Progenitor cell of endocrine pancreas (in vitro differentiated cells): ENCODE measurements at places on chromosomes 16 and 17. TPM values are rescaled to one million over a fixed set of nuclear protein-coding genes. Genes with fewer than 3 reads are reported as not detected.

DNA sequence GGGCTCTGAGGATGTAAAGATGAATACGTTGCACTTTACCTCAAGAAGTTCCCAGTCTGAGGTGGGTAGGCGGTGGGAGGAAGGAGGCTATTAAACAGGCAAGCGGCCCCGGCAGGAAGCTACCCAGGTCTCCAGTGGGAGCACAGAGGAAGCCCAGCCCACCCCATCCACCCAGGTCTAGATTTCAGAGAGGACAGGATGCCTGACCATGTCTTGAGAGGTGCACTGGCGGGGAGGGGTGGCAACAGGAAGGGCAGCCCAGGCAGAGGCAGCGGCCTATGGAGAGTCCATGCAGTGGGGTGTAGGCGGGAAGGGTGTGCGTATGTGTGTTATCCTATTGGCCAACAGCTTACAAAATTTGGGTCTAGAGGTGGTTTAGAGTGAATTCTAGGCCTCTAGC, 13.9 kb downstream of the SARM1 start:
- H3K27me3 ChIP-seq, result peaks cover 62% of the 10 kb centered on the region
- H3K4me1 ChIP-seq, result peaks cover 13% of the 10 kb centered on the region
- H3K36me3 ChIP-seq, result peaks cover 10% of the 10 kb centered on the region
- H3K4me3 ChIP-seq, result no peak overlapping the region
- H3K27ac ChIP-seq, result no peak overlapping the region

DNA sequence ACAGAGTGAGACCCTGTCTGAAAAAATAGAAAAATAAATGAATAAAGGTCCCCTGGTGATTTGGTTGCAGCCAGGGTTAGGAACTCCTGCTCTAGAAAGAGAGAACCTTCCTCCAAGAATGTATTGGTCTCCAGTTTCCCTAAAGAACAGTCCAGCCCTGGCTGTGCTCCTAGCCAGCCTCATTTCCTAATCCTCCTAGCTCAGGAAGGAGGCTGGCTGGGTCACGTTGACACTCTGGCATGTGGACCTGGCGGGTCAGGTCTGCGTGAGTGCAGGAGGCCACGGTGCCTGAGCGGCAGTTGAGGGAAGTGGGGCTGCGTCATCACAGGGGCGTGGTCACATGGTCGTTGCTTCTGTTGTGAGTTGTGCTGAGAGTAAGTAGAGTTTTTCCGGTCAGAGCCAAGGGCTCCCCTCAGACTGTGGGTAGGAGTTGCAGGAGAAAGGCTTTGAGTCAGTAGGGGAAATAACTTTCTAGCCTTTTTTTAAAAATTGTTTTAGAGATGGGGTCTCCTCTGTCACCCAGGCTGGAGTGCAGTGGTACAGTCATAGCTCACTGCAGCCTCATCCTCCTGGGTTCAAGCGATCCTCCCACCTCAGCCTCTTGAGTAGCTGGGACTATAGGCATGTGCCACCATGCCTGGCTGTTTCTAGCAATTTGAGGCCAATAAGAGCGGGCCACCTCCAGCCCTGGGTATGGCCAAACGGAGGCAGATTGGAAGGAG, 194.0 kb upstream of the CIBAR2 start:
- H3K27ac ChIP-seq, result no peak overlapping the region
- H3K4me3 ChIP-seq, result no peak overlapping the region
- peaks cover 30% of the 10 kb centered on the region for H3K4me1 ChIP-seq

GRCh38 chr17:78742901-78743300, 39.2 kb downstream of the CYTH1 start:
- H3K4me1 ChIP-seq, result peaks cover 32% of the 10 kb centered on the region
- no peak overlapping the region for H3K4me3 ChIP-seq
- no peaks in the 10 kb centered on the region for H3K36me3 ChIP-seq
- H3K27me3 ChIP-seq, result no peaks in the 10 kb centered on the region

DNA sequence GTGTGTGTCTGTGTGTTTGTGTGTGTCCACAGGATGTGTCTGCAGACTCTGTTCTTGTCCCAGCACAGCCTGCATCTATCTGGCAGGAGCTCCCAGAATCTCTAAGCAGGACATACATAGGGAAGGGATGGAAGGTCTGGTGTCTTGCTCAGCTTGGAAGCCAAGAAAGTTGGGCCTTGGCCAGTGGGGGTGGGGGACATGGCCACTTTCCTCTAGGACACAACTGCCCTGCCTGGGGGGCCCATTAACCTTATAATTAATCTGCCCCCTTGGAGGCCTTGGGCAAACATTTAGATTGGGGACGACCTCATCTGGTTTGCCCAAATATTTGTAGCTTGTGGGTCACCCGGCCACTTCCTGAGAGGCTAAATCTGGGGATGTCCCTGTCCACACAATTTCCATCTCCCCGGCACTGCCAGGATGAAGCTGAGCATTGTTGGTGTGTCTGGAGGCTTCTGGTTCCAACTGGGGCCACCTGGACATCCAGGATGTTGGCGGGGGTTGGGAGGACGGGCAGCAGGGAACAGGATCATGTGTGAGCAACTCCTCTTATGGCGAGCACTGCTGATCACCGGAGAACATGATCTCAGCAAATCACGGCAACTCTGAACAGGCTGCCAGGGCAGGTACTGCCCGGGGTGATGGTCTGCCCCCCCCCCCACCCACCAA, 17.2 kb upstream of the FOXF1 start:
- no peak for DNase-seq
- peaks cover under 1% of the 10 kb centered on the region for H3K4me1 ChIP-seq
- no peak overlapping the region for H3K4me3 ChIP-seq
- H3K36me3 ChIP-seq, result no peaks in the 10 kb centered on the region

DNA sequence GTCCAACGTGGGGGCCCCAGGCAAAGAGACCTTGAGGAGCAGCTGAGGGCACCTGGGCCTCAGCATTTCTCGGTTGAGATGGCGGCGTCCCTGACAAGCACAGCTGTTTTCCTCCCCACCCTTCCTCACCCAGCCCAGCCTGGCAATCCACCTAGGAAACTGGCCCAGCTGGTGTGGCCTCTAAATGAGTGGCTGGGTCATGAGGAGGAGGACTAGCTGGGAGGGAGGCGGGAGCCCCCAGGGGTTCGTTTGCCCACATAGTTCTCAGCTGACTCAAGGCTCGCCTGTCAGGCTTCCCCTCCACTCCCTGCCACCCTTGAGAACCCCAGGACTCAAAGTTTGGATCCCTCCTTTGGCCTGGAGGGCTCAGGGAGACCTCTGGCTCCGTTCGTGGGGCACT, 5.9 kb downstream of the RNF222 start:
- H3K36me3 ChIP-seq, result no peaks in the 10 kb centered on the region
- H3K4me1 ChIP-seq, result peaks cover under 1% of the 10 kb centered on the region
- no peak overlapping the region for H3K27ac ChIP-seq
- H3K27me3 ChIP-seq, result peaks cover 23% of the 10 kb centered on the region
- DNase-seq, result no peak

- no peak overlapping the region for H3K27ac ChIP-seq
- peaks cover 31% of the 10 kb centered on the region for H3K4me1 ChIP-seq
- H3K4me3 ChIP-seq, result peak overlapping the region; percentile 65
- no peaks in the 10 kb centered on the region for H3K36me3 ChIP-seq
- DNase-seq, result no peak
These were observed 3.5 kb downstream of the C17orf100 start for GRCh38 chr17:6654841-6655731.

DNA sequence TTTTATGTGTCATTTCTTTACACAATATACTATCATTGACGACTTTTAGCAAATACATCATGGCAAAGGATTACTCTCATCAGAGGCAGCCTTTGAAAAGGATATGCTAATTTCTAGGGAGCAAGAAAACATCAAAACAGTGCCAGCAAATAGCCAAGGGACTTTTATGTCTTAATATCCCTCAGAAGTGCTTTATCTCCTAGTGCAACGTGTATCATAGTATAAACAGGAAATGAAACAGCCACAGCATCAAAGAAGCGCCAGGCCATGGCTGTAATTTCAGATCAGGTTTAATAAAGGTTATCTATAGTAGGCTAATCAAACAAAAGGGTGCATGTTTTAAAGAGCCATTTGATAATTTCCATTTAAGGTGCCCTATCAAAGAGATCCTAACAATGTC, 159.9 kb downstream of the AXIN2 start:
- H3K27me3 ChIP-seq, result no peaks in the 10 kb centered on the region
- H3K4me1 ChIP-seq, result peaks cover 8% of the 10 kb centered on the region
- no peaks in the 10 kb centered on the region for H3K36me3 ChIP-seq
- DNase-seq, result no peak
- H3K4me3 ChIP-seq, result no peak overlapping the region

GRCh38 chr17:76683011-76683755, 27.6 kb downstream of the MXRA7 start:
- H3K4me3 ChIP-seq, result no peak overlapping the region
- no peak for DNase-seq
- no peak overlapping the region for H3K27ac ChIP-seq
- peaks cover 7% of the 10 kb centered on the region for H3K4me1 ChIP-seq
- H3K27me3 ChIP-seq, result no peaks in the 10 kb centered on the region

GRCh38 chr17:51365090-51365489, 104.7 kb downstream of the UTP18 start:
- H3K4me3 ChIP-seq, result no peak overlapping the region
- H3K27me3 ChIP-seq, result peaks cover 13% of the 10 kb centered on the region
- no peaks in the 10 kb centered on the region for H3K4me1 ChIP-seq
- no peak for DNase-seq
- H3K36me3 ChIP-seq, result no peaks in the 10 kb centered on the region
- no peak overlapping the region for H3K27ac ChIP-seq

The VTN gene
- total RNA-seq, result 128 and 139 TPM in 2 replicates

The SKAP1 gene
- 0.69 and 1.0 TPM in 2 replicates for total RNA-seq

The FOXO3B gene
- total RNA-seq, result 19.3 and 20.4 TPM in 2 replicates

The WNT9B gene
- total RNA-seq, result 0.98 and 2.4 TPM in 2 replicates

The PRAC1 gene
- not detected in 2 replicates for total RNA-seq
